SK-N-MC (cell line): ENCODE measurements at places on chromosomes 3 and 15.

DNA sequence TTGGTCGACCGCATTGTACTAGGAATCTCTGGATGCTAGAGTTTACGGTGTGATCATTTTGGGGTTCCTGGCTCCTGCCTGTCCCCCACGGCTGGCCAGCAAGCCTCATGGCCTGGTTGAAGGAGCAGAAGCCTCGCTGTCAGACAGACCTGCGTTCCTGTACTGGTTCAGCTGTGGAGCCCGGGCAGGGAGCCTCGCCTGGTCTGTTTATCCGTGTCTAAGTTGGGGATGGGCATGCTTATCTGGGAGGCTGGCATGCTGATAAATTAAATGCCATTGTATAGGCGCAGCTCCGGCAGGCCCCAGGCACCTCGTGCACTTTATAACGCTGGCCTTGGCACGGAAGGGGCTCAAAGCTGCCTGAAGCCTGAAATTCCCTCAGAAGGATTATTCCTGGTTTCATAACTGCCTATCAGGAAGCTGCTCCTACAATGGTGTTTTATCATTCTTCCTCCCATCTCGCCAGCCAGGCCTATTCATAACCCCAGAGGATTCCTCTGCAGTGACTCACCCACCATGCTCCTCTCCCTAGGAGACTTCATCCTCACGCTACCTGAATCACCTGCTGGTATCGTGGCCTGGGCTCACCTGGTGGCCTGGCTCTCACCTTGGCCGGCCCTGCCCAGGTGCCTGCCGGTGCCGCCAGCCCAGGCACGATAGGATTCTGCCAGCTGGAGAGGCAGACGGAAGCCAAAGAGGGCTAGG is 110.9 kb downstream of the ASB7 start:
- no peak for DNase-seq

GRCh38 chr3:132267391-132267993 is 49.7 kb upstream of the ACP3 start:
- no peak for DNase-seq

DNA sequence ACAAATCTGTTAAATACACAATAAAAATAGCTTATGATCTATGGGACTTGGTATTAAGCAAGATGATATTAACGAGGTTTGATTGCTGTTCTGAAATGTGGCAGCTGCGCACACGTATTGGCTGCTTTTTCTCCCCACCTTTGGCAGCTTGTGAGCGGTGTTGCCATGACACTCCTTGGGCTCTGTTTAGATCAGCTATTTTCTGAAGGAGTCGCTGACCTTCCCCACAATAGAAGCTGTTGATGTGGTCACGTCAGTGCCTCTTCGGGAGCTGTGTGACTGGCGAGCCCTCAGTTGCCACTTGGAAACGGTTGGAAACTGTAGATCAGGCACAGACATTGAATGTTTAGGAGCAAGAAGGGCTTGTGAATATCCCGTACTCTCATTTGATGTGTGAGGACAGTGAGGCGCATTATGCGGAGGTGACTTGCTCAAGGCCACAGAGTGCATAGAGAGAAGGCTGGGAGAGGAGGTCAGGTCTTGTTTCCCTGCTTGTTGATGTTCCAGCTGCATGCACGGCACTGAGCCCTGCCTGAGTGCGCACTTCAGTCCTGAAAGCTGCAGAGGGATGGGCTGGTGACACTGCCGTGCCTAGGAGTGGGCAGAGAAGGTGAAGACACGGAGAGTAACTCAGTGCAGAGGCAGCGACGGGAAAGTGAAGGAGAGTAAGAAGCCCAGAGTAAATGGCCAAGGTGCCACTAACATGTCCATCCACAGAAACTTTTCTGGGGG is 198.4 kb downstream of the LPP start:
- DNase-seq, result no peak

DNA sequence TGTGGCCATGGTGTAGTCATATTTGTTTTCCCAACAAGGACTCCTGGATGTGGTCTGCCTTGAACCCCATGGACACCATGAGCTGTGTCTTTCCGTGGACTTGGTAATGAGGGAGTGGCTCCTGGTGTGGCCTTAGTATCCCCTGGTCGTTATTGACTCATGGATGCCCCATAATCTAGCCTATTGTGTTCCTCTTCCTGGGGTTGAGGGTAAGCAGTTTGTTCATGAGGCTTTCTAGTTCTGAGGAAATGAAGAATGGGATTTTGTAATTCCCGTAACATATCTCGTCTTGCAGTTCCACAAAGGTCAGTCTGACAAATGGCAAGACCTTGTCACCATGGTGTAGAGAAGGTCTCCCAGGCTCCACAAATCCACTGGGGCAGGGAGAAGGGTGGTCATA is 22.6 kb downstream of the RAB7A start:
- no peak for DNase-seq
